ENCODE measurements at places on chromosomes 11 and 22.

- DNase-seq, result no peak
These were observed 250.9 kb upstream of the NARS2 start for GRCh38 chr11:78825591-78826020.

- no peak for DNase-seq
These were observed 30.9 kb downstream of the KCNQ1OT1 start for GRCh38 chr11:2668876-2669275.

DNA sequence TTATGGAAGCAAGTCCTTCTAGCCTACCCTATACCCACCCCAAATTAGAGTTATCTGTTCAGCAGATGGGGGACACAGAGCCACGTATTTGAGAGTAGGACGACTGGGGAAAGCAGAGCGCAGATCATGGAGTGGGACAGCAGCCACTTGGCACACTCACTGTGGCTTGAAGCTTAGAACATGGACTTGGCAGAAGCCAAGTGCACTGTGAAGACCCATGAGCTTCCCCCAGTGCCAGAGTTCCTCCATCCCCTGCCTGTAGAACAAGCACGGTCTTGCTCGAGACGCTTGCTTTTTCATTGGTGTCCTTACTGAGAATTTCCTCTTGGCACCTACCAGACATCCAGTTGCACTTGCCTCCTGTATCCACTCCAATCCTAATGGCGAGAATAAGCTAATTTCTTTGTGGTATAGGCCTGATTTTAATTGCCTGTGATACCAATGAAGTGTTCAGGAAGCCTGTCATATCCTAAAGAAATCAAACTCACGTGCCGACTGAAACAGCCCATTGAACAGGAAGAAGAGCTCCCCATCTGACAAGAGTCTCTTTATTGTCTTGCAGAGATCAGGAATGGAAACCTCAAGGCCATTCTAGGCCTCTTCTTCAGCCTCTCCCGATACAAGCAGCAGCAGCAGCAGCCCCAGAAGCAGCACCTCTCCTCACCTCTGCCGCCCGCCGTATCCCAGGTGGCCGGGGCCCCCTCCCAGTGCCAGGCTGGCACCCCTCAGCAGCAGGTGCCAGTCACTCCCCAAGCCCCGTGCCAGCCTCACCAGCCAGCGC is 166.9 kb downstream of the NAV2 start:
- no peak for DNase-seq

GRCh38 chr11:86503131-86503530 is 128.4 kb downstream of the CCDC81 start:
- no peak for DNase-seq

DNA sequence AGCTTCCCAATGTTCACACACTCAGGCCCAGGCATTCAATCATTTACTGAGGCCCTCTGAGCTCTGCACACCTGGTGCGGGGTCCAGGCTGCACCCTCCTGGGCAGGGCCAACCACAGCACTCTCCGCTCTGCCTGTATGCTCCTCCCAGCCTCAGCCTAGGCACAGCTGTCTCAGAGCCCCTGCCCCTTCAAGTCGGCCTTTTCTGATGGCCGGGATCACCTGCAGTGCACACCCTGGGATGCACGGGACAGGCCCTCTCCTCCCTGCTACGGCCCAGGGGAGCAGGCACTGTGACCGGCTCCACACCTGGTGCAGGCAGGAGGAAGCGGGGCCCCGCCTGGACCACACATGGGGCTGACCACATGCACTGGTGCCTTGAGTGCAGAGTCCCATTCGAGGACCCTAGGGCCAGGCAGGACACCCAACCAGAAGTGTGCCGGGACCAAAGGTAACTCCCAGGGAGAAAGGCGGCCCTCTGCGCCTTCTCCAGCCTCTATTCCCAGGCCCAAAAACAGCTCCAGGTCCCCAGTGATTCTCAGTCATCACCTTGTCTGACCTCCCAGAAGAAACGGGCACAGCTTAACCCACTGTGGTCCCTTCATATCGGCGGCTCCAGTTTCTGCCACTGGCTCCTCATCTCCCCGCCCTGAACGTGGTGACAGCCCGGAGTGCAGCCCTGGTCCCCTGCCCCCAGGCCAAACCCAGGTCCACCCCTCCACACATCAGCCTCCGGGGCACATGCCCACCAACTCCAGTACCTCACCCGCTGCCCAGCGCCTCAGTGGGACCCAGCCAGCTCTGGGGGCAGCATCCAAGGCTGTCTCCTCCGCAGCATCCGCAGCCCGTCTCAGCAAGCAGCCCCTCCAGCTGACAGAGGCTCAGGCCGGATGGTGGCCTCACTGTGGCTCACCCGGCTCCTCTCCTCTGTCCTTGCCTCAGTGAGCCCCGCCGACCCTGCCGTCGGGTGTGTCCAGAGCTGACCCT is 17.5 kb downstream of the SULT4A1 start:
- DNase-seq, result no peak

Measured in stimulated activated CD4-positive, alpha-beta T cell treated with anti-CD3 and anti-CD28 coated beads, Interleukin-4, amount 100 ng/mL, for 1 hour (primary cell).